Femur (tissue), 1 donor: ENCODE measurements at places on chromosomes 2 and 18.
A peak's percentile ranks its signal among the peaks of the same experiment; 100 is the strongest.

DNA sequence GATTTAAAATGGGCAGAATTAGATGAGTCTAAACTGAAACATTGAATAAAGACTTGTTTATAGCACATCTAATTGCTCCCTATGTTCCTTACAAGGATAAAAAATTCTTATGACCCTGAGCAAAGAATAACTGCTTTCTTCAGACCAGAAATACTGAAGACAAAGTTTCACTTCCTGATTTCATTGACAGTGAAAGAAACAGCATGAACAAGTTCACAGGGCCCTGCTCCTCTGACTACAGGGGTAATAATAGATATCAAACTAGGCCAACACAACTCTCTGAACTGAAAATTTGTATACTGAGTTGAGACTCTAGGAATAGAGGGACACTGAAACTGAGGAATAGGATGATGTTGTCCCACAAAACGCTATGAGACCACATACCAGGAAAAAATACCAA lies 1383.3 kb upstream of the CDH2 start:
- no peak for DNase-seq

DNA sequence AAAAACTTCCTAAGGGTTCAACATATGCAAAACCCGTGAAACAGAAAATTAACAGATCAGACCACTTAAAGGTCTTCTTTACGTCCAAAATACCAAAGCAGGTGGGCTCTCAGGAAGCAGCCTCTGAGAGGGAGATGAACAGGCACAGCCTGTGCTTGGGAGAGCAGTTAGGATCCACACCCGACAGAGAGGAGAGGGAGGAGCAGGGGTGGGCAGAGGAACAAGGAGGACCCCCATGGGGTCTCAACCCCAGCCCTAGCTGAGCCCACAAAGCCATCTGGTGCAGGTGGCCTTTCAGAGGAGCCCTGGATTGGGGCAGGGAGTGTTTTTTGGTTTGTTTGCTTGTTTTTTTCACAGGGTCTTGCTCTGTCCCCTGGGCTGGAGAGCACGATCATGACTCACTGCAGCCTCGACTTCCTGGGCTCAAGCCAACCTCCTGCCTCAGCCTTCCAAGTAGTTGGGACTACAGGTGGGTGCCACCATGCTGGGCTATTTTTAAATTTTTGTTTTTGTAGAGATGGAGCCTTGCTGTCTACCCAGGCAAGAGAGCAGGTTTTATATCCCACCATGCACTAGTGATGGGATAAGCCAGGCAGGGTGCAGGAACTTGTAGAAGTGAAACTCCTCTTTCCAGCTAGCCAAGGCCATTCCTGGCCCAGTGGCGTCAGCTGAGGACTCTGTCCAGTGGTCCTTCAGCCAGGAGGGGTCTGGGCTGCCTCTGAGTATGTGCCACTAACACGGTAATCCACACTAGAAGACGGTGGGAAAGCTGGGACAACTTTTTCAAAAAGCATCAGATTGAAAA lies 154.1 kb upstream of the HDAC4 start:
- no peak for DNase-seq

DNA sequence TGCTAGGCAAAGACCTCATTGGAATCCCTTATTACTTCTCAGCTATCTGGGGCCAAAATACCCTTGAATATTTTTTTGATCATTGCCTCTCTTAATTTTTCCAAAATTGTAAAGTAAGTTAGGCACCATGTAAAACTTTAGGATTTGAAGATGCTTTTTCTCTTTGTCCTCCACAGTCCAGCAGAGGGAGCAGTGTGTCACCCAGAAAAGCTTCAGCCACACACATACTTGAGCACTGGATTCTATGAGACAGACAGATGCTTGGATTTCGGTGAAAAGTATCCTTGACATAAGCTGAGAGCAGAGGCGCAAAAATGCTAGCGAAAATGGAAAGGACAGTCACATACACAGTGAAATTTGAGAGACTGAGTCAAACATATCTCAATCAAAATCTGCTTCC lies 74.7 kb upstream of the KCNJ3 start:
- peak; percentile 57 for DNase-seq

- no peak for DNase-seq
Observed at GRCh38 chr2:886072-887022, 64.3 kb upstream of the SNTG2 start.

DNA sequence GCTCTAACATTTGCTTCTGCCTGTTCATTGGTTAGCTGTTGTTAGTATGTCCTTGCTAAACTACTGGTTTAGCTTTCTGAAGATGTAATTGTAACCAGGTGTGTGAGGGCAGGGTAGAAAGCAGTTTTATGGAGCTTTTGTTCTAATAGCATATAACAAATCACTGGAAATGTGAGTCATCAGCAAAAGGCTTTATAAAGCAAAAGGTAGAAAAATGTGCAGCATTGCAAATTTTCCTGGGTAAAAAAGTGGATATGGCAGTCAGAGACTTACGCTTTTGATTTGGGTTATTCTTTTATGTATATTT lies 85.3 kb downstream of the ZNF407 start:
- no peak for DNase-seq

DNA sequence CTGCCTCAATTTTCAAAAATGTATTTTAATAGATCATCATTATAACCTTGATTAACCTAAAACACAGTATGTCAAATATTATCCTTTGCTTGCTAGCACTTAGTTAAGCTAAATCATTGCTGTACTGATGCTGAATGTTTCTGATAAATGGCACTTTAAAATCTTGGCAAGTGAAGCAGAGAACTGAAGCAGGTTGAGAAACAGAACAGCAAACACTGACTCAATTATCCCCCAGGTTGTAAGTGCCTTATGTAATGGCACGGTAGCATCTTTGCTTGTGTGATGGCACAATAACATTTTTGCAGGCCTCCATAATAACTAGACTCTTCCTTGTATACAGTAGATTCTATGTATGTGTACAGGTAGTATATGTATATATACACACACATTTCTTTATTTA lies 33.8 kb downstream of the ARHGAP15 start:
- no peak for DNase-seq

GRCh38 chr2:168217920-168218319 lies 29.5 kb downstream of the STK39 start:
- no peak for DNase-seq

GRCh38 chr2:215567504-215567903 lies 131.6 kb upstream of the FN1 start:
- DNase-seq = no peak

DNA sequence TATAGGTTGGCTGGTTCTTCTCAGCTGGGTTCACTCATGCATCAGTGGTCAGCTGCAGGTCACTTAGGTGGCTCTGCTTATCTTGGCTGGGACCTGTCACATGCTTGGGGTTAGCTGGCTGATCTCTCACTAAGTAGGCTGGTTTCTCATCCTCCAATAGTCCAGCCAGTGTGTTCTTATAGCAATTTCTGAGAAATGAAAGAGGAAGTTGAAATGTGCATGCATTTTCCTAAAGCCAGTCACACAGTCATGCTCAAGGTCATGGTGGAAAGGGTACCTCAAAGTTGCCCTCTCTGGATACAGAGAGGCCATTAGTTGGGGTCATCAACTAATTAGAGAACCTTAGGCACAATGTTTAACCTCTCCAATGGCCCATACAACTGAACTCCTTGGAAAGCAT lies 64.4 kb downstream of the KLHL29 start:
- no peak for DNase-seq

DNA sequence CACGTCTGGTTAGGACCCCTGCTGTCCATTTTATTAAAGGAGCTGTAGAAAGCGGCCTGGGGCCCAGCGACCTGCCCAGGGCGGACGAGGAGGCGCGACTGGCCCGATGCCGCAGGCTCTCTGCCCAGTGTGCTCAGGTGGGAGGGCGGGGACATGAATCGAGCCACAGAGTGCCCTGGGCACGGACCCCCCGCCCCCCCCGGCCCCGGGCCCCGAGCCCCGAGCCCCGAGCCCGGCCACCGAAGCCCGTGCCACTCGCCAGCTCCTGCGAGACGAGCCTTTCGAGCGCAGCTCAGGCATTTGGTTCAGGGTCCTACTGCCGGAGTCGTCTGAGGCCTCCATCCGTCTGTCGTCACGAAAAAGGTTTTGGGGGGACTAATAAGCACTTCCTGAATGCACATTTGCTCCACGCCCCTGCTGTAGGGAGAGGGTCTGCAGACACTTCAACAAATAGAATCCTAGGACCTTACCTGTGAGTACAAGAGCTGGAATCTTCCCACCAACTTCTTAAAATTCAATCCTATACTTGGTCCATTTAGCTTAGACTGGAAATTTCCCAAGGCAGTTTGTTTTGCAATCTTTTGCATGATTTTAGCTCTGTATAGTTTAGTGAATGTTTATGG lies 602 bp upstream of the ADAM17 start:
- no peak for DNase-seq

- no peak for DNase-seq
Observed at GRCh38 chr2:215080545-215080944, 57.9 kb downstream of the ABCA12 start.

GRCh38 chr2:115412501-115412900 lies 970.1 kb downstream of the DPP10 start:
- DNase-seq = no peak

- no peak for DNase-seq
Observed at GRCh38 chr2:134324947-134325346, 71.1 kb downstream of the MGAT5 start.

DNA sequence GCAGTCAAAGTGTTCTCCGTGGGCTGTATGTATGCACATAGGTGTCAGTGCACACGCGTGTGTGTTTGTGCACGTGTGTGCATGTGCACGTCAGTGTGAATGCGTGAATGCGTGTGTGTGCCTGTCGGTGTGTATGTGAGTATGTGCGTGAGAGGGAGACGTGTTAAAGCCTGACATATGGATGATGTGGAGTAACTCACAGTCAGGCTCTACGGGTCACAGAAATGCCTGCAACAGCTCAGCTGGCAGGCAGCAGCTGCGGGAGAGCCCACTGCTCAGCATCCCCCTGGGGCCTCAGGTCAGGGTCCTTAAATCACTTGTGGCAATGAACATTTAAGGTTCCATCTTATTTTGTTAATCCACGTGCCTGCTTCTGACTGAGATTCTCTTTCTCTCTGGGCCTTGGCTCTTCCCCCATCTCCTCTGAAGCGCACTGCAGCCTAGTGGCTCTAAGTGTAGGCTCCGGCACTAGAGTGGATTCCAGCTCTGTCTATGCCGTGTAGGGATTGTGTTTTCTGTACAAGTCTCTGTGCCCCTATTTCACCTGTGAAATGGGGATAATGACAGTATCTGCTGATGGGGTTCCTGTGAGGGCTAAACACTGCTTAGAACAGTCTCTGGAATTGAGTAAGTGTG lies 63.0 kb downstream of the DYSF start:
- DNase-seq = no peak

GRCh38 chr2:165454905-165455304 lies 14.6 kb upstream of the CSRNP3 start:
- DNase-seq = no peak

DNA sequence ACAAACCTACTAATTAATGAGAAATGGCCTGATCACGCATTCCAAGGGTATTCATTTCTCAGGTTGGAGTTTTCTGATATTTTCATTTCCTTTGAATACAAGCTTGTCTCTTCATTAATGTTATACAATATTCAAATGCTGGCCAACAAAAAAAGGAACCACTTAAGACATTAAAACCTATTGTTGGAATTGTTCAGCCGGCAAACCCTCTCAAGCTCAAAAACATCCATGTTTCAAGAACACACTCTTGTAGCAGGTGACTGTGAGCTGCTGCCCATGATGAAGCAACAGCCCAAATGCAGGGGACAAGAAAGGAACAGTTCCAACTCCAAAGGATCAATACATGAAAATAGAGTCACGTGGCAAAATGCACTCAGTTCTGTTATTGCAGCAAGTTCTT lies 454.5 kb downstream of the BCL11A start:
- no peak for DNase-seq

DNA sequence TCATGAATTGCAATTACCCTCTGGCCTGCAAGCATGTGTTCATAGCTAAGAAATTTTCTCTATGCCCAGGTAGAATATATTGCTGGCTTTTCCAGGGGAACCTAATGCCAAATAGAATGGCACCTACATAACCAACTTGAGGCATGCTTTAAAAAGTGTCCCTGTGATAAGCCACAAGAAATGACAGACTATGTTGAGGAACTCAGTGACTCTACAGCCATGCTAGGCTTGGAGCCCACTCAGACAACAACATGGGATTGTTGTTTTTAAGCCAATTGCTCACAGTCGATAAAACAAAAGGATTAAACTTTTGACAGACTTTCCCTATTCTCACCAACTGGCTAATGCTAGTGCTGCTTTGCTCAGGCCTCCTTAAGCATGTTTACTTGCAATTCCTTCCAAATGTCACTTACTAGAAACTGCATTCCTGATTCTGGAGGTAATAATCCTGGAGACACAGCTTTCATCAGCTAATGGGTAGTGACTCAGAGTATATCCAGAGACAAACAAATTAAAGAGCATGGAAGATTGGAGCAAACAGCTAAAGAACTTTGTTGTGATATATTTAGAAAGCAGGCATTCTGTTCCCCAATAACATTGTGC lies 249.0 kb downstream of the SLC8A1 start:
- no peak for DNase-seq

DNA sequence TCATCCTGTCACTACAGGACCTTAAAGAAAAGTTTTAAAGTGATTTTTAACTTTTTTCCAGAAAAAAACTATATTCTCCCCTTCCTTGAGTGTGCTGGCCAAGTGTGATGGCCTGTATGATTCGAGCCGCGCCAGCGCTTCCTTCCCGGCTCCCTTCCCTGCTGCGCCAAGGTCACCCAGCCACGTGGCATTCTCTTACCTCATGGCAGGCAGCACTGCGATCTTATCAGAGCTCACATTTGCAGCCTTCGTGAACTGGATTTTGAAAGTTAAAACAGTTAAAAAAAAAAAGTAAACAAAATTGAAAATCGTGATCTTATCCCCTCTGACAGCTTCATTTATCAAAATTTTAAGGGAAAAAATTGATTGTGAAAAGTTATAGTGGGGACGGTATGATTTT lies 279.8 kb downstream of the PTGR3 start:
- DNase-seq = no peak

DNA sequence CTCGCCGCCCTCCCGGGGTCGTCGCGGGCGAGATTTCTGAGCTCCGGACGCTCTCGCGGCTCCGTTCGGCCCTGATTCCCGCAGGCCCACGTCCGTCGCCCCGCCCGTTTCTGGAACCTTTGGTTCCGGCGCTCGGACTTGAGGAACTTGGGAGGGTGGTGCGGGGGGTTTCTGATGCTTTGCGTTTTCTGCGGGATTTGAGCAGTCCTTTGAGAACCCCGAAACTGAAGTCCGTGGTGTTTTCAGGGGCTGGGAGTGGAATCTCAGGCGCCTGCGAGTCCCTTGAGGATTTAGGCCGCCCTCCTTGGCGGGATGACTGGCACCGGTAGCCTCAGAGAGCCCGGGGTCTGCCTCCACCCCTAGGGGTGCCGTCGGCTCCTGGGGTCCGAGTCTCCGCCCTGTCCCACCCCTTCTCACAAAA lies 336 bp downstream of the THNSL2 start:
- no peak for DNase-seq

DNA sequence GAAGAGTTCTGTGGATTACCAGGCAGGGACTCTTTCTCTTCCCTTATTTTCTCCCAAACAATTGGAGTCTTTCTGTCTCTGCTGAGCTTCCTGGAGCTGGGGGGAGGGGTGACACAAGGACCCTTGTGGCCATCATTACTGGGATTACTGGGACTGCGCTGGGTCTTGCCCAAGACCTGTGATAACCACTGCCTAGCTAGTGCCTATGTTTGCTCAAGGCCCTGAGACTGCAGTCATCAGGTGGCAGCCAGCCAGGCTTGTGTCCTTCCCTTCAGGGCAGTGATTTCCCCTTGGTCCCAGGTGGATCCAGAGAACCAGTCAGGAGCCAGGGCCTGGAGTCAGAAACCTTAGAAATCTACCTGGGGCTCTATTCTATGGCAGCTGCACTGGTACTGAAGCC lies 355.6 kb downstream of the PARD3B start:
- DNase-seq = no peak
